ENCODE measurements at places on chromosomes 4 and X.

DNA sequence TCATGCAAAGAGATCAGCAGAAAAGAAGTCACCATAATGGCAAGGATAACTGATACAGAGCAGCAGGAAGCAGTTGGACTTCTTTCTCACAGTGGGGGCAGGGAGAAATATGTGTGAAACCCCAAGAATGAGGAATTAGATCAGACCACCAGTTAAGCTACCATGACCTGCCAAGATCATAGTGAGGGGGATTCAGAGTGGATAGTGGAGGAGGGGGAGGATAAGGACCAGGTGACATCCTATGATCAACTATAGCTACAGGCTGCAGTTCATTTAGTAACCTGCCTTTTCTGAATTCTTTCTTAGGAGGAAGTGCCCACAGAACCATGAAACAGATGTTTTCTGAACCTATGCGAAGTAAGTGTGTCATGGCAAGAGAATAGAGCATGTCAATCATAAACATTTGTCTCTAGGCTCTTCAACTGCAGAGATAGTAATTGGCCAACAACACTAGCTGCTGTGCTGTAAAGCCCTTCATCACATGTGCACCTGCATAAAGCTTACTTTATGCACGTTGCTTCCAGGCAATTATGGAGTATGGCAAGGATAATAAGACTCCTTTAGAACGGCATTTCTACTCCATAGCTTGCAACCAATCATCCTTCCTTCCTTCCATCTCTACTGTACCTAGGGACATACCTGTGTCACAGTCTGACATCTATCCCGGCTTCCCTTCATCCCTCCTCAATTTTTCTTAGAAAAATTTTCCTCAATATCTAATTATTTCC lies 329.7 kb downstream of the EPHA5 start:
- DNase-seq, result no peak

DNA sequence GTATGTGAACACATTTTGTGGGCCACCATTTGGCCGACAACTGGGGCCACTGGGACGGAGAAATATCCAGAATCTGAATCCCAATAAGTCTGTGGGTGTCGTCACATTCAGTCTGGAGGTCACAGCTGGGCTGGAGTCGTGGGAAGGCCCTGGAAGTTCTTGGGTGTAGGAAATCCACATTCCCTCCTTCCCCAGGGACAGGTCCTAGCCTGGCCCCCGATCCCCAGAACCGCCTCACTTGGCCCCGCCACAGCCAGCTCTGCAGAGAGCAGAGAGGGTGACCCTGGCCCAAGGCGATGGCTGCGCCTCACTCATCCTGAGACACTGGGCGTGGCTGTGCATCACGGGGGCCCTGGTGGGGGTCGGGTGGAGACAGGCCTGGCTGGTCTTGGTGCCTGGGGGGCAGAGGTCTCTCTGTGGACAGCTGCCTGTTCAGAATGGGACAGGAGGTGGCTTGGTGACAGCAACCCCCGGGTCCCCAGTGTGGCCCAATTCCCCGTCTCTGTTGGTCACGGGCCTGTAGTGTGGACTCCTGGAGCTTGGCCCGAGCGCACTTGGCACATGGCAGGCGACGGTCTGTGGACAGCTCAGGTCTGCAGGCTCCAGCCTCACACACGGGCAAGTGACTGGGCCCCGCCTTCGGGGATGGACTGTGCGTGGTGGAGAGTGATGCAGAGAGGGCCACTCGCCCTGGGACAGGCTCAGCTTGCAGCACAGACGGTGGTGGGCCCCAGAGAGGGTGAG lies 16.4 kb downstream of the DOK7 start:
- DNase-seq, result no peak

DNA sequence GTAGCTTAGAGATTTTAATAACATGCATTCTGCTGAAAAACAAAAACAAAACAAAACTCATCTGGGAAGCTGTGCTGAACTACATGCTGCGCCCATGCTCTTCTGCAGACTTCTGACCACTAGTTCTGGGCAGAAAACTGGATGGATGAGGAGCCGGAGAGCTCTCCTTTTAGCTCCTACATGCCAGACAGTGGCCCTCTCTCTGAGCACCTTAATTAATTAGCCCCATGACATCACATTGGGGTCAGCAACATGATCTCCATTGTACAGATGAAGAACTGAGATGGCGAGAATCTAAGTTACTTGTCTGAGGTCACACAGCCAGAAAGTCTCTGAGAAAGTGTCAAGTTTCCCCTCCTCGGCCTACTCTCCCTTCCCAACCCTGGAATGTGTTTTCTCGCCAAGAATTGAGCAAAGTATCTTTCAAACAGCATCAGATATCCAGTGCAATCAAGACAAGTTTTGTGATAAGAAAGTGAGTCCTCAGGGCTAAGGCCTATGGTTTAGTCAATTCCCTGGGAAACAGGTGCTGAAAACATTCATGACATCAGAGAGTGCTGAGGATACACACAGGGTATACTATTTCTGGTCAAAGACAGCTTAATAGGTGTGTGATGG lies 21.6 kb downstream of the SCD5 start:
- DNase-seq, result no peak

GRCh38 chrX:100662170-100662569 lies 18.2 kb downstream of the SRPX2 start:
- no peak for DNase-seq

DNA sequence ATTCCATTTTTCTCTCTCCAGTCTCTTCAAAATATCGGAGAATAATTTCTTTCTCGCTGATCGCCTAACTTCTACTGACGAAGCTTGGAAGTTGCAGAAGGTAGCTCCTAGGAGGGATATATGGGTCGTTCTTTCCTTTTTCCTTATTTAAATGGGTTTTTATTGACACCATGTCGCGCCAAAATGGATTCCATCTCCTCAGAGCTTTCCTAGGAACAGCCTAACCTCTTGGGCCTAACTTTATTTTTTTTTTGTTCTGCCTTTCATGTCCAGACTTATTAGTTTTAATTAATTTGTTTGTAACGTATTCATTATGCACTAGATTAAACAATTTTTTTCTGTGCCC lies 359.4 kb upstream of the ZCCHC13 start:
- DNase-seq, result no peak

DNA sequence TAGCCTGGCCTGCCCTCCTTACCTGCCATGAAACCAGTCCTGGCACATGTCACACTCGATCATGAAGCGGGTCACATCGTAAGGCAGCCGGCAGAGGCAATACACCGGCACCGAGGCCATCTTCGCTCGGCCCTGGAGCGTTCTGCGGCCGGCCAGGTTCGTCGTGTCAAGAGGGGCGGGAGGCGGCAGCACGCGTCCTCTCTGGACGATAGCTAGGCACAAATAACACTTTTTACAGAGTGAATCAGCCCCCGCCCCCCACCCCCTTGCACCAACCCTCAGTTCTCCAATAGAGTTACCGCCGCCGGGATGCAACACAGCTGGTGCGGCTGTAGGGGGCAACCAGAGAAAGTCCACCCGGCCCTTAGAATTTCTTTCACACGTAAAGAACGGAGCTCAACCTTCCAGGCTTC lies 1.7 kb downstream of the PHF8 start:
- peak; percentile 64 for DNase-seq

DNA sequence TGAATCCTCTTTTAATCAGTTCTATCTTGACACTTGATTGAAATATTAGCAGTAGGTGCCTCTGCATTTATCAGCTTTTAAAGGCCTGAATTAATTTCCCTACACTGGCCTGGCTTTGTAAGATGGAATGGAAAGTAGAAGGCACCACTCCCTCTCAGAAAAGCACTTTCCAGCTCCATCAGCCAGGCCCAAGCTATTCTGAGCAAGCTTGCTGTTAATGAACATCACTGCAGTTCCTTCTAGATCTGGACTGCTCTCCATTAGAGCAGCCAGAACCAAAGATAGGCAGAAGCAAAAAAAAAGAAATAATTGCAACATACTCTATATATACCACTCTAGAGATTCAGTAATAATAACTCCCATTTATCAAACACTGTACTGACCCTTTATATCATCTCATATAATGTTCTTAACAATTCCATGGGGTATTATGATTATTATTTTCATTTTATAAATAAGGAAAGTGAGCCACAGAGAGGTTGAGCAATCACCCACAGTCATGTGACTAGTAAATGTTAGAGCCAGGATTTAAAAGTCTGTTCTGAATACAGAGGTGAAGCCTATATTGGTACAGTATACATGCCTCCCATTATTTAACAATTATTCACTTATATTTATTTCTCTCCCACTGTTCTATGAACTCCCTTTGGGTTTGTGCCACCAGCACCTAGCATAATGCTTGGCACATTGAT lies 39.4 kb upstream of the GPC3 start:
- DNase-seq, result no peak

GRCh38 chr4:139530833-139531427 lies 25.1 kb downstream of the SETD7 start:
- DNase-seq, result peak; percentile 55

DNA sequence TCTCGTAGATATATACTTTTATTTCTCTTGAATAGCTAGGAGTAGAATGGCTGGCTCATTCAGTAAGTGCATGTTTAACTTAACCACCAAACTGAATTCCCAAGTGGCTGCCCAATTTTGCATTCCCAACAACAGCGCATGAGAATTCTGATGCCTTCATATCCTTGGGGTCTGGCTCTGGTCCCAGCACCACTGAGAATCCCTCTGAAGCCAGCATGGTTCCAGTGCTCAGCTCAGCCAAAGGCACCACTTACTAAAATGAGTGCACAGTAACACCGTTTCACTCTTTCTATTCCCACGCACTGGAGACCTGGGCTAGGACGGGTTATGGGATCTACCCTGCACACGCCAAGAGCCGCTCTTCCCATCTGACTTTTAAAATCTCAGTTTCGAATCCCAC lies 60.4 kb downstream of the CASP3 start:
- no peak for DNase-seq

- no peak for DNase-seq
These were observed 1662.8 kb upstream of the ADGRL3 start for GRCh38 chr4:59537246-59537886.
